Naive B cell (primary cell): ENCODE measurements at places on chromosomes 4 and X. TPM values are rescaled to one million over a fixed set of nuclear protein-coding genes. Genes with fewer than 3 reads are reported as not detected.

The NUDT11 gene
- polyA plus RNA-seq, result 0.27 TPM

The PABPC1L2B gene
- polyA plus RNA-seq, result not detected

The RTL3 gene
- polyA plus RNA-seq, result not detected

The TLR1 gene
- 53.9 TPM for polyA plus RNA-seq

The SLC2A9 gene
- polyA plus RNA-seq, result 1.3 TPM

The COL4A6 gene
- polyA plus RNA-seq, result not detected

The LNX1 gene
- polyA plus RNA-seq, result 0.49 TPM

The FUNDC2 gene
- polyA plus RNA-seq, result 153 TPM

The TCEAL3 gene
- 6.8 TPM for polyA plus RNA-seq

The MTMR8 gene
- polyA plus RNA-seq, result 3.9 TPM

The SATL1 gene
- not detected for polyA plus RNA-seq

The KDR gene
- polyA plus RNA-seq, result not detected

The SPP1 gene
- not detected for polyA plus RNA-seq

The CT45A3 gene
- not detected for polyA plus RNA-seq

The ATP8A1 gene
- polyA plus RNA-seq, result 21.7 TPM

The KLHL5 gene
- polyA plus RNA-seq, result 25.0 TPM

The PDK3 gene
- polyA plus RNA-seq, result 30.2 TPM

The TMEM165 gene
- 56.5 TPM for polyA plus RNA-seq

The MMRN1 gene
- 1.6 TPM for polyA plus RNA-seq

The SLC9B1 gene
- 6.4 TPM for polyA plus RNA-seq

The MAGEA2 gene
- polyA plus RNA-seq, result not detected

The WAS gene
- polyA plus RNA-seq, result 16.9 TPM

The GABRA4 gene
- polyA plus RNA-seq, result not detected

The SPATA18 gene
- polyA plus RNA-seq, result 2.2 TPM

The FHDC1 gene
- not detected for polyA plus RNA-seq
